Kasumi-1 (cell line): ENCODE measurements at places on chromosomes 2 and 18.

DNA sequence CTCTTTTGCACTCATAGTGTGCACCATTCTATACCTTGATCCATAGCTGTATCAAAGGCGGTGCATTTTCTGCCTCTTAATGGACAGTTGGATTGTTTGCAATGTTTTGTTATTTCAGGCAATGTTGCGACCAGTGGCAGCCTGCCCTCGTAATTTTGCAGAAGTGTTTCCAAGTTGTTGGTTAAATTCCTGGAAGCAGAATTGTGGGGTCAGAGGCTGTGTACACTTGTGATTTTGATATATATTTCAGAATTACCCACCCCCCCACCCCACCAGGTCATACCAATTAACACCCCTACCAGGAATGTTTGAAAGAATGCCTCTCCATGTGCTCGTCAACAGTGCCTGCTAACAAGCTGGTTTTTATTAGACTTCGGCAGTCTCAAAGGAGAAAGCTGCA lies 32.4 kb upstream of the IL1R1 start:
- DNase-seq: no peak

DNA sequence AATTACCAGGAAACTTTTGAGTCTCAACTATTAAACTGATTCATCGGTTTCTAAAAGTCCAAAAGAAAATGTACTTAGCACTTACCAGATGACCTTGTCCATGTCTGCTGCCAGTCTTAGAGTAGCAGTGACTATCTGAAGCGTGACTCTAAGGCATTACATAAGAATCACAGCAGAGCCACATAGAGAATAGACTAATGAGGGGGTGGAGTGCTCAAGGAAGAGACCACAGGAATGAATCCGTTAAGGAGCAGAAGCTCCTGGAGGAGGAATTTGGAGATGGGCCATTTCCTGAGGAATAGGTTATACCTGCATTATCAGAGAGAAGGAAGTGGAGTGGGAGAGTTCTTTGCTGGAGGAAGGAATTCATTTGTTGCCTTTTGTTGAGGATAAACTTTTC lies 116.0 kb downstream of the MAP3K20 start:
- no peak for DNase-seq

DNA sequence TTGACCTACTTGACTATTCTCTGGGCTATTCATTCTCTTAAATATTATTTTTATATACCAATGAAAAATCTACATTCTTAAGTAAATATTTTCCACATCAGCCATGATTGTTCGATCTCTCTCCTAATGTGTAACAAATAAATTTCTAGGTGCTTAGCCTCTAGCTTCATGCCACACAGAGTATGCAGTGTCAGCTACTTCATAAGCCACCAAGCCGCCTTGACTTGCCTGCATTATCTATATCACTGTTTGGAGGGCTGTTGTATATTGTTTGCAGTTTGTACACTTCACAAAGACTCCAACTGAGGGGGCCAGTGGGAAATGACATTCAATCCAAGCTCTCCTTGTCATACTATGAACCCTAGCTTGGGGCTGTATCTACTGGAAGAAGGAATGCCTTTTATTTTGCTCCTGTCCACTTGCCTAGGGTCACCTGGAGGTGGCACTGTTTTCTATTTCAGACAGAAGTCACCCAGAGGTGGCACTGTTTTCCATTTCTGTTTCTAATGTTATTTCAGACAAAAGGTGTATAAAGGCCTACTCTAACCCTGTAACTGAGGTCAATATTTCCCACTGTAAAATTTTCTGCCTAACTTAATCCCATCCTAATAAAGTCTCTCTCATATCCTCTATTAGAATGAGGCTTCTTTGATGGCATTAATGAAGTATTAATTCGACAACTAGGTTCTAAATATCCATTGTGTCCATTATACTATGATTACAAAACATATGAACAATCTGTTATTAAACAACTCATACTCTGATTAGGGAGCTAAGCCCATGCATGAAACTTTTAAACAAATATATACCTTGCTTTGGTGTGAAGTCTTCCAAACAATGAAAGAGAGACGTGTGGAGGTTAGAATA lies 36.4 kb downstream of the COL5A2 start:
- DNase-seq: peak; percentile 81

DNA sequence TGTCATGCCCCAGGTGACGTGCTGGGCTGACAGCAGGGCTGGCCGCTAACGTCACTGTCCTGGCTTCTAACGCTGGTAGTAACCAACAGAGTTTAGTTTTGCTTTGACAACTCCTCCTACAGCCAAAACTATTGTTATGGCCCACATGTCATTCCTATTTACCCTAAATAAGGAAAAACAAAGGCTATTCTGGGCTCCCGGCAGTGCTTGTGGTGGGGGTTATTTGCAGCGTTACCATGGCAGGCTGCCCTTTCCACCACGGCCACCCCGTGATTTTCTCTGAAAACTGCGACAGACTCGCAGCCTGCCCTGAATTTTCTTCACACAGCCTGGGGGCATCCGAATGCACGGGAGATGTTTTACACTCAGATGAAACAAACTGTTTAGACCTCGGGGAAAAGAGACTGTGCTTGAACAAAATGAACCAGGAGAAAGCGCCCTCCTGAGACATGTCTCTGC lies 115.2 kb downstream of the FAM210A start:
- no peak for DNase-seq

- peak; percentile 81 for DNase-seq
Measured at GRCh38 chr2:128178650-128179460, 87.9 kb downstream of the UGGT1 start.
